Foreskin fibroblast (primary cell): ENCODE measurements at places on chromosomes 4 and X.

DNA sequence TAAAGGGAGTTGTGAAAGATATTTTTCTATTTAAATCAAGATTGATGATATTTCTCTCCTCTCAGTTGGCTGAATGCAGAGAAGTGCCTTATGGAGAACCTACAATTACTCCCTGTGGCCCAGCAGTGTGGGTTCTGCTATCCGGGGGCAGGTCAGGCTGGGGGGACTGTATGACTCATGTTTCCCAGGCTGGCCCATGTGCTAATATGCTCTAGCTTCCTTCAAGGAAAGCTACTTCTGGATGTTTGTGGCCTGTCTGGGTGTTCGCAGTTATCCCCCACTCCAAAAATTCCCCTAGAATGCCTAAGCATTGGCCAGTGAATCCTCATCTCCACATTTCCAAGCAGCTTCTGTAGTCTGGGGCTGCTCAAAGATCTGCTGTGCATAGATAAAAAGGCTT is 58.9 kb upstream of the SPP1 start:
- no peak for DNase-seq

GRCh38 chrX:110374559-110374958 is 15.9 kb downstream of the RTL9 start:
- no peak for DNase-seq

GRCh38 chr4:36281384-36282106 is at the start of gene DTHD1:
DTHD1 (plus strand) TSS chr4:36281616; CDS start chr4:36281759, 143 bp downstream.
- DNase-seq = no peak

- DNase-seq = no peak
Observed at GRCh38 chr4:3293401-3294391, 875 bp downstream of the RGS12 start.
